ENCODE measurements at places on chromosomes 7 and 10. TPM values are rescaled to one million over a fixed set of nuclear protein-coding genes. Genes with fewer than 3 reads are reported as not detected.

RUFY2 gene
- 35.5 TPM for total RNA-seq

AKR1C4 gene
- not detected for total RNA-seq

CTBP2 gene
- 65.1 TPM for total RNA-seq

- no peak for DNase-seq
These were observed 13.9 kb downstream of the ARHGAP22 start for GRCh38 chr10:48590945-48591344.

Data from osteoblast (primary cell).